ENCODE measurements at places on chromosomes 7 and 10.

- DNase-seq: no peak
These were observed 13.1 kb upstream of the TRDMT1 start for GRCh38 chr10:17214526-17214925.

DNA sequence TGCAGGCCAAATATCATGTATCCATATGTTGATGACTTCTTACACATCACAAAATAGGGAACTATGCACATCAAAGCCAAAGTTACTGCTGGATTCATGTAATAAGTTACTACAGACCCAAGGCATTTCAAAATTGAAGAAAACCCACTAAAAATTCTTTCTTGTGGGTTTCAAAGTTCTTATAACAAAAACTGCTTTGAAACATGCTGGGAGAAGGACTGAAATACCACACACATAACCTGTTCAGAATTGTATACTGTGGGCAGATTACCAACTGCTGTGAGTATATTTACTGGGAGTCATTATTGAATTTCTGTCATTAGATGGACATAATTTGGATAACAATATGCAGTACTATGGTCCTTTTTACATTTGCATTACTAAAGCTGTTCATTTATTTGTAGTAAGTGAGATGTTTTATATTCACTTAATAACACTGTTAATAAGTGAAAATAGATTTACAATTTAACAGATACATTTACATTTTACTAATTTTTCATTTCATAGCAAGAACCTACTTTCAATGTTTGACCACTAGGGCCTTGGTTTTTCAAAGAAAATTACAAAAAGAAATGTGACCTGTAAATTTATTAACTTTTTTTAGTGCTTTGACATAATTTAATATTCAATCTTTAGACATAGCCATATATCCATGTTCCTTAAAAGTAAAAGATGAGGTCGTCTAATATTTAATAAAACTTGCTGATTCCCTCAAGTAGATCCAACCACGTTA, 132.6 kb downstream of the MAGI2 start:
- DNase-seq: no peak

- peak; percentile 75 for DNase-seq
These were observed 478 bp upstream of the ZNF22 start for GRCh38 chr10:45000138-45000751.

- DNase-seq: no peak
These were observed 2.8 kb downstream of the FBXL15 start for GRCh38 chr10:102423372-102423968.

DNA sequence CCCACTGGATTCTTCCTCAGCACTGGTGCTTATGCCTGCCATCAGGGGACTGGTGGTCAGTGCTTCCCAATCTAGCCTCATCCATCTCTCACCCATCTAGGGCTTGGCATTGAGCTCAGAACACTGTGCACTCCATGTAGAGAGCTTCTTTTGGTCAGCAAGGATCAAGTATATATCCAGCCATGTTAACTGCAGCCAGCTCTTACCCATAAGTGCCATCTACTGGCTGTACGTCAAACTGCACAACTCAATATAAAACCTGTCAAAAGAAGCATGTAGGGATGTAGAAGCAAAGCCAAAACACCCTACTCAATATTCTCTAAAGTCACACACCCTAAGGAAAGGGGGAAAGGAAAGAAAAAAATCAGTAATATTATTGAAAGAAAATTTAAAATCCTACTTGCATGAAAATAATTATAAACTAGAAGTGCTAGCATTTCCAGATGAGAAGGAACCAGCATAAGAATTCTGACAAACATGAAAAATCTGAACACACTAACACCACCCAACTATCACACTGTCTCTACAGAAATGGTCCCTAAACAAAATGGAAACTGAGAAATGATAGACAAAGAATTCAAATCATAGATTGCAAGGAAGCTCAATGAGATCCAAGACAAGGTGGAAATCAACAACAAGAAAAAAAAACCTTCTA, 531.1 kb upstream of the STEAP1 start:
- peak; percentile 1 for DNase-seq

- no peak for DNase-seq
These were observed 62.7 kb upstream of the FZD1 start for GRCh38 chr7:91201442-91202113.

DNA sequence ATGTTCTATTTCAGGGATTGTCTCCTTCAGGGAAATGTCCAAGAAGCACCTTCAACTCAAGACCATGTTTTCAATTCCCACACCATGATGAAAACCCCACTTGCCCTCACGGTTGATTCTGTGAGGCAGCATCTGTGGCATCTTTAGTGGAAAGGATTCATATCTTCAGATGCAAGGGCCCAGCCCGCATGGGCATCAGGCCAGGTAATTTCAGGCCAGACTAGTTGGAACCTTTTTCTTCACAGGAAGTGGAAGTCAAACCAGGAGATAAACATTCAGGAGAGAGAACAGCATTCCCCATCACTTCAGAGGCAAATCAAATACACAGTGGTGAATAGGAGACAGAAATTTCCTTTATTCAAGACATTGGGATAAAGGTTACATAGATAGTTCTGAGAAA, 88.8 kb downstream of the JCAD start:
- DNase-seq: no peak

DNA sequence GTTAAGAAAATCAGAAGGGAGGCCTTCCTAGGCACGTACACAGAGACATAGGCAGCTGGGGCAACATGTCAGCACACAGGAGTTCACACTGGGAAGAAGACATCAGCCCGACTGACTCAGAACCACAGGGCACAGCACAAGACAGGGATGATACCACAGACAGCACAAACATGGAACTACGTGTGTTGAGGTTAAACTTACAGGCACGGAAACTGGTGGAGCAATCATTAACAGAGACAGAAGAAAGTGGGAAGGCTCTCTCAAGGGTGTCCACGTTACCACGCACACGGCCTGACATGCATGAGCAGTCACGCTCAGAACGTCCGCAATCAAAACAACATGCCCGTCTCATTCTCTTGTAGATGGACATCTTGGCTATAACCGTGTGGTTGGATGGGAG, 636.4 kb downstream of the KCNMA1 start:
- DNase-seq: no peak

DNA sequence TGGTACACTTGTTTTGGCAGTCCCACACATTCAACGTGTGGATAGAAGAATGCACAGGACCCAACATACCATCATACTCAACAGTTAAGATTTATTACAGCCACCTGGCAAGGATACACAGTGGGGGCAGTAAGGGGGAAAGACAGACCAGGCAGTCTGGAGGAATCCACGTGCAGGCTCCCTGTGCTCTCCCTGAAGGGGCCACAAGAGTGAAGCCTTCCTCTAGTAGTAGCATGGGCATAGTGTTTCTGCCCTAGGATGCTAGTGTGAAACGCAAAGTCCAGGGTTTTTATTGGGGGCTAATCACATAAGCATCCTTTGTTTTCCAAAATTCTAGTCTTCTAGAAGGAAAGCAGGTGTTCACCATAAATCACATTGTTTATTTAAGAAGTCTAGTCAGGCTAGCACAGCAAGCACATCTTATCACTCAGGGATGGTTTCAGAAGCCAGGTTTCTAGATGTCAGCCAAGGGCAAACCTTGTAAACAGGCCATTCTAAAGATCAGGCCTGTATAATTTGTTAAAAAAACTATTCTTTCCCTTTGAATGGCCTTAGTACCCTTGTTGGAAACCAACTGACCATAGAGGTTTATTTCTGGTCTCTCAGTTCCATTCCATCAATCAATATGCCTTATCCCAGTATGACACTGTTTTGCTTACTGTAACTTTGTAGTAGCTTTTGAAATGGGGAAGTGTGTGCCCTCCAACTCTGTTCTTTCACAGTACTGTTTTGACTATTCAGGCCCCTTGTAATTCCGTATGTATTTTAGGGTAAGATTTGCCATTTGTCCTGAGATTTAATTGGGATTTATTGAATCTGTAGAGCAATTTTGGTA, 12.4 kb upstream of the TFAM start:
- DNase-seq: no peak

DNA sequence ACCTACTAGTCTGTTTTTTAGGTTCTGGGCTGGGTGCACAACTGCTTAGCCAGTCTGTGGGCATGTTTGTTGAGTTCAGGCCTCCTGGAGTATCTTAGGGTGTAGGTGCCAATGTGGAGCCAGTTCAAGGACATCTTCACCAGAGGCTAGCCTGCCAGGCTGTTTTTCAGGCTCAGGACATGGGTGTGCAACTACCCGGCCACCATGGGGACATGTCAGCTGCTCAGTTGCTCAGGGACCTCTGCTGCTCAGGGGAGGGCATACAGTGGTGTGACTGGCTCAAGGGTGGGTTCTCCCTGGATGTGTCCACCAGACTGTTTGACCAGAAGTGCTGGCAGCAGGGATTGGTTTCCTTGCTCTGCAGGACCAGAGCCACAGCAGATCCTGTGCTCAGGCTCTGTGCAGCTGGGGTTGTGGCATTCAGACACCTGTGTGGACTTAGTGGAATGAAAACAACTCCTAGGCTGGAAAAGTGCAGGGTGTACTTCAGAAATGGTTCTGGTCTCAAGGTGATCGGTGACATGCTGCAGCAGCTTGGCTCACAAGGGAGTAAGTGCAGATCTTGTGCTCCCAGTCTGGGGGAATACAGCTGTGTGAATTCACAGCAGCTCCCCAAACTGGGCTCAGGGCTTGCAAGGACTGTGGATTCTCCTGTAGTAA, 44.8 kb downstream of the PALS2 start:
- no peak for DNase-seq

DNA sequence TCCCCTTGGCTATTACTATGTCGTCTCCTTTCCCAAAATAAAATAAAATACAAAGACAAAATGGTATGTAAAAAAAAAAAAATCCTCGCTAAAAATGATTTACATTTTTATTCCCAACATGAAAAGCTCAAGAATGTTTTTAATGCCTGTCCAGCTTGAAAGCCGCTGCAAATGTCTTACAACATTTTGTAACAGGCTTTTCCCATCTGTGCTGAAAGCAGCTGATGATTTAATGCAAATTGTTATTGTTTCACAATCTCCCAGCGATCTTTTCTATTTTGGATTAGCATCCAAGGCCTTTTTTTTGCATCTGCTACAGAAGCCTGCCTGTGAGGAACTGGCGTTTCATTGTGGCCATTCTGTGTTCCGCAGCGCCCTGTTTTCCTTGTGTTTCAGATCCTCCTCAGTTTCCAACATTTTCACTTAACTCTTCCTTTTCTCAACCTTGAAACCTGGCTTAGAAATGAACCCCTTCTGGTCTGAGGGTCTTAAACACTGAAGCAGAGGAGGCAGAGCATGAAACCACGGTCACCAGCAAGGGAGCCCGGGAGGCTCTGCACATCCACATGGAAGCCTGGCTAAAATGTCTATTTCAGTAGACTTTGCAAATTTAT, 712.1 kb downstream of the PARD3 start:
- DNase-seq: peak; percentile 58

DNA sequence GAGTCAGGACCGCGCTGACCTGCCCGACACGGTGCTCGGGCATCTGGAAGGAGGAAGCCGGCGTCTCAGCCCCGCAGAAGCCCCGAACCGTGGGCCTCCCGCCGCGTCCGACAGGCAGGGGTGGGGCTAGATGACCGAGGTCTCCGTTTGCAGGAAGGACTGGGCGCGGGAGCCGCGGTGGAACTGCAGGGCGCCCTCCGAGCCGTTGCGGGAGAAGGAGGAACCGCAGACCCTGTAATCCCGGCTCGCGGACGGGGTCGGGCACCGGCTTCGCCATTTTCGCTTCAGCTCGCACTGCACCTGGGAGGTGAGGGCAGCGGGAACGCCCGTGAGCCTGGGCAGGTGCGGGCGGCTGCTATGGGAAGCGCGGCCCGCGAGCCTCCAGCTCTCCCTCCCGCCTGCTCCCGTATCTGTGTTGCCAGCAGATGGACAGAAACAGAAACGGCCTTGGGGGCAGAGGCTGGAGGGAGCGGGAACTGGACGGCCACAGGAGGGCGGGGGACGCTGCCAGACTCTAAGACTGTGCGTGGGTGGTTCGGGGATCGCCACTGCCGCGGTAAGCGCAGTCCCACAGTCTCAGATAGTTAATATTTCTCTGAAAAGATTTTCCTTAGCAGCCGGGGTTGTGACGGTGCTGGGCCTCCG, 114.1 kb downstream of the VIPR2 start:
- peak; percentile 60 for DNase-seq

DNA sequence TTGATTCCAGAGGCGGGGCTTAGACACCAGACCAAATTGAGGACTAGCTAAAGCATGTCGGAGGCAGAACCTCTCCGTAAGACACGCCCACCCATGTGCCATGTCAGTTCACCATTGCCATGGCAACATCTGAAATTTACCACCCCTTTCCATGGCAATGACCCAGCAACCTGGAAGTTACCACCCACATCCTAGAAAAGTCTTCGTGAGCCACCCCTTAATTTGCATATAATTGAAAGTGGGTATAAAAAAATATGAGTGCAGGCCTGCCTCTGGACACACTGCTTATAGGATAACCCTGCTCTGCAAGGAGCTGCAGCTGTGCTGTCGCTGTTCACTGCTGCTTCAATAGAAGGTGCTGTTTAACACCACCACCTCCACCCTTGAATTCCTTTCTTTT, 28.0 kb downstream of the TMEM270 start:
- no peak for DNase-seq

DNA sequence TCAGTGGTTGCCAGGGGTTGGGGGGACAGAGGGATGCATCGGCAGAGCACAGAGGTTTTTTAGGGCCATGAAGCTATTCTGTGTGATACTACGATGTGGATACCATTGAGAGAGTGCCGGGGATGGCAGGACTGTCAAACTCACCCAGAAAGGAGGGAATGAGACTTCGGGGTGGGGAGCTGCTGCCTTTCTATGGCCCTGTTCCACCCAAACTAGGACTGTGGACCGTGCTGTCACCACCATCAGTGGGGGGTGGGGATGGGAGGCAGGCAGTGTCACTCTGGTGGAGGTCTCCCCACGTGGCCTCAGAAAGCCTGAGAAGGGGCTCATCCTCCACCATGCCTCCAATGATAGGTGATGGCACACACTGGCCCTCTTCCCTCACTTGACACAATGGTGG, 146.2 kb downstream of the PTPN20 start:
- DNase-seq: no peak

- DNase-seq: peak; percentile 90
These were observed 557 bp downstream of the TMEM120A start for GRCh38 chr7:75993689-75994387.

- peak; percentile 47 for DNase-seq
These were observed 909 bp upstream of the CC2D2B start for GRCh38 chr10:95906677-95907455.

GRCh38 chr7:1058821-1059199, 14.5 kb downstream of the GPR146 start:
- DNase-seq: no peak

DNA sequence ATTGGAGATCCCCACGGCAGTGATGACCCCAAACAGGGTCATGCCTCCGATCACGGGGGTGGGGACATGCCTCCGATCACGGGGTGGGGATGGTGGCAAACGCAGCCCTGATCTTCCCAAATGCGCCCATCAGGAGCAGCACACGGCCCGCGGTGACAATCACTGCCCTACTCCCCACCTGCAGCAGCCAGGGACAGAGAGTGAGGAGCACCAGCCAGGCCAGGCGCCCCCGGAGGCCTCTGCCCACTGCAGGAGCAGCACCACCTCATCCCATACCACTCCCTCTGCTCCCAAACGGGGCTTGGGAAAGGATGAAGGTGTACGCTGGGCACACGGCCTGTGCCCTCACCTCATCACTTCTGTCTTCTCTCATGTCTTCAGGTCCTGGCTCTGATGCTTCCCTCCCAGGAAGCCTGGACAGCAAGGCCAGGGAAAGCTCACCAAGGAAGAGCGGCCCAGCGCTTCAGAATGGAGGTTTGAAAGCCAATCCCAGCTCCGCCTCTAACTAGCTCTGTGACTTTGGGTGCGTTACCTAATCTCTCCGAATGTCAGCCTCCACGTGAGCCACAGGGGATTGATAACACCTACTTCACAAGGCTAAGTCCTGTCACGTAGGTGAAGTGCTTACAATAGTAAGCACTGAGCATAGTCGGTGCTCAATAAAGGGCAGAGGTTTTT, 37.1 kb downstream of the STRA8 start:
- no peak for DNase-seq

GRCh38 chr7:33842150-33842549, 63.2 kb upstream of the BMPER start:
- DNase-seq: no peak

Measured in hepatic stellate cell (primary cell).